ENCODE measurements at places on chromosomes 11 and 22. TPM values are rescaled to one million over a fixed set of nuclear protein-coding genes. Genes with fewer than 3 reads are reported as not detected.

DNA sequence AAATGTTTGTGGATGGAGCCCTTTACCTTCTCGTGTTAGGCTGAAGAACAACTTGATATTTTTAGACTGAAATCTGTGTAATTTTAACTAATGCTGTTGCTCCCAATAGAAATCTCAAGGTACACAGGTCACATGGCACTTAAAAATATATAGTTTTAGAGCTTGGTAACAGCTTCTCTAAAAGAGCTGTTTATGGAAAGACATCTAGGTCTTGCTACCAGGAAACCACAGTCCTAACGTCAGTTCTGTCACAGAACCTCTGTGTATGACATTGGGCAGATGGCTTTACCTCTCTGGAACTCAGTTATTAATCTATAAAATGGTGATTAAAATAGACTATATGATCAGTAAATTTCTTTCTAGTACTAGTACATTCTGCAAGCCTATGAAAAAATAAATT lies 35.4 kb downstream of the PAK1 start:
- no peak overlapping the region for H3K4me3 ChIP-seq
- H3K36me3 ChIP-seq, result no peaks in the 10 kb centered on the region

DNA sequence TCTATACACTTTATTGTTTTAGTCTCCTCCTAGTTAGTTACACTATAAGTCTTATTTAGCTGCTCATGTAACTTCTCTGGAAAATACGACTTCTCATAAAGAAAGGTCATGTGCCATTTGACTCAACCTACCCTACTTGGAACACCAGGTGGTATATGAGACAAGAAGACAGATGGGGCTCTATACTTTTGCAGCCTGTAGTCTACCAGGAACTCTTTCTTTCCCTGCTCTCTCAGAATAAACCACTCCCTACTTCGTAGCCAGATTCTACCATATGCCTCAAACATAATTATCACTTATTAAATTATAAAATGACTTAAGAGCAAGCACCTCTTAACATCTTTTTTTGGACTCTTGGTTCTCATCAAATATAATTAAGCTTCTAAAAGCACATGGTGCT lies 38.5 kb upstream of the RAPSN start:
- DNase-seq, result no peak
- H3K4me3 ChIP-seq, result no peak overlapping the region
- H3K36me3 ChIP-seq, result peaks cover 25% of the 10 kb centered on the region
- H3K27me3 ChIP-seq, result no peaks in the 10 kb centered on the region
- no peak overlapping the region for H3K27ac ChIP-seq

GRCh38 chr22:19991395-19991644 lies 25.3 kb downstream of the ARVCF start:
- H3K36me3 ChIP-seq, result no peaks in the 10 kb centered on the region
- H3K4me1 ChIP-seq, result no peaks in the 10 kb centered on the region

GRCh38 chr22:22201185-22201929 lies 43.2 kb upstream of the VPREB1 start:
- no peaks in the 10 kb centered on the region for H3K36me3 ChIP-seq
- H3K27me3 ChIP-seq, result peaks cover 14% of the 10 kb centered on the region
- H3K27ac ChIP-seq, result no peak overlapping the region
- no peak overlapping the region for H3K4me3 ChIP-seq
- DNase-seq, result no peak

DNA sequence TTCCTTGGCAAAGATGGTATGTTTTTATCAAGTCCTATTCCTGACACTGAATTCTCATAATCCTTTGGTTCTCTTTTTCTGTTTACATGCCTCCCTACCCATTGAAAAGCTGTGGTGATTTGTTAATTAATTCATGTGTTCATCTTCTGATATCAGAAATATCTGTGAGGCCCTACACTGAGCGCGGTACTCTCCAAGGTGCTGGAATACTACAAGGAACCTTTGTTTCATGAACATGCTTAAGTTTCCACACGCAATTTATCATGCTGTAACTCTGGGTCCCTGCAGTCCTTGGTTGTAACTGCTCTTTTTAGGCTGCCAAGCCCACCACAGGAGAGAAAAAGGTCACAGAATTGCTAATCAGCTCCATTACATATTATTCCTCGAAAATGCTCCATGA lies 331.8 kb downstream of the FAT3 start:
- no peak for DNase-seq
- no peaks in the 10 kb centered on the region for H3K36me3 ChIP-seq
- H3K27me3 ChIP-seq, result no peaks in the 10 kb centered on the region
- no peak overlapping the region for H3K4me3 ChIP-seq
- no peaks in the 10 kb centered on the region for H3K4me1 ChIP-seq

The KCNJ1 gene
- total RNA-seq, result not detected

The ASPHD2 gene
- total RNA-seq, result 3.6 TPM

The NF2 gene
- 32.3 TPM for total RNA-seq

The CLCF1 gene
- total RNA-seq, result 2.6 TPM

The C22orf42 gene
- total RNA-seq, result not detected

The SCUBE2 gene
- 69.8 TPM for total RNA-seq

All from prostate gland (tissue), 2 donors.